ENCODE measurements at places on chromosomes 2 and 18.

GRCh38 chr18:25326361-25326952, 25.5 kb downstream of the ZNF521 start:
- DNase-seq: no peak

DNA sequence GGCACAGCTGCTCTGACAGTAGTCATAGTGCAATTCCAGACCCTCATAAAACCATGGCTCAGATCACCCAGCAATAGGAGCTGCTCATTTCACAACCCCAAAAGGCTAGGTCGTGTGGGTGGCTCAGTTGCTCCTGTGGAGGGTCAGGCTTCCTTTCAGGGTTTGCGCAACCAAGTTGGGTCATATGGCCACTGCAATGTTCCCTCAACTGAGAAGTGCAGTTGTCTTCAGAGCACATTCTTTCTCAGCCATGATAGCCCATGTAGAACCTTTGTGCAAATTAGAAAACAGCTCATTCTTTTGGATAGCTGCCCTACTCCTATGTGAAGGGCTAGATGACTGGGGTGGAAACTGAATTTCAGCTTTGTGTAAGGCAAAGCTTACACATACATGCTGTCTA, 3.2 kb downstream of the SERPINB13 start:
- no peak for DNase-seq

DNA sequence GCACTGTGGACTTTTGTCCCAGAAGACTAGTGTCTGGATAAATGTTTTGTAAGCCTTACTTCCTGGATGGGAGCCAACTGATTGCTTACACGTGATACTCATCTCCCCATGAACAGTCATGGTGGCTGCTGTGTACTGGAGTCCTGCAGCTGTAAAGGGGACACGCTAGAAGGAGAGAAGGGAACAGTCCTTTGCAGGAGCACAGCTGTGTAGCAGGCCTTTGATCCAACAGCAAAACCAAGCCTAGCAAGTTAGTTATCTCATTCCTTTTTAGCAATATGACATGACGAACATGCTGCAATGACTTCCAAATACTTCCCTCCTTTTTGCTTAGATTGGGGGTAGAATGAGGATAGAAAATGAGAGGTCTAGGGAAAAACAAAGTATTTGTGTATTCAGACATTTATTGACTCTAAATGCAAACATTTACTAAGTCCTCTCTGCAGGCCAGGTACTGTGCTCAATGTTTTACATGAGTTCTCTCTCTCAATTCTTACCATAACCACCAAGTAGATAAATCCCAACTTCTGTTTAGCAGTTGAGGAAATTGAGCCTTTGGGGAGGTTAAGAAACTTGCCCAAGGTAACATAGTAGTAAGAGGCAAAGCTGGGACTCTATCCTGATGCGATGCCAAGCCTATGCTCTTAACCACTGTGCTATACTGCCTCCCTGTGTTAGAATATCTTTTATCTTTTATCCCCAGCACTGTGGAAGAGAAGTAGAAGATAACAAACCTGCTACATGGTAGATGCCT, 55.4 kb upstream of the CD28 start:
- DNase-seq: peak; percentile 55

DNA sequence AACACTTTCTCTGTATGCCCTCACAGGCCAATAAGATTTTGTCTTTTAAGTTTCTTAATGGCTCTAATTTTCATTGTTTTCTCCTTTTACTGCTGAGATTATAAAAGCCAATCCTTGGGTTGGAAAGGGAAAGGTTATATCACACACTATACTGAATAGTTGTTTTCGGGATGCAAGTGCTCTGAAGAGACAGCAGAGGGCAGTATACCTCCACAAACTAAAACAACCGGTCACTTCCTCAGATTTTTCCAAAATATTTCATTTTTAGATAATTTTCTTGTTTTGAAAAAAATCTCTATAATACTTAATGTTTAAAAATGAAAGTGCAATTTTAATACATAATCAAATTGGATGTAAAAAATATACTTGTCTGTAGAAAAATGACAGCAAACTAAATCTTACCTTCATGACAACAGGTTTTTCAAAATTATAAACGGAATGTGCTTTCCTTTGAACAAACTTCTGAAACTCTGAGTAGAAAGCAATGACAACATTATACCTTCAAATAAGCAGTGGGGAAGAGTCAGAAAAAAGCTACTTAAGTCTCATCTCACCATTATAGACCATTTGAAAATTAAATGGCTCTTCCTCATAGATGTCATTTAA, 82.7 kb downstream of the ORC4 start:
- peak; percentile 54 for DNase-seq

- DNase-seq: no peak
Observed at GRCh38 chr2:148935791-148936190, 60.8 kb downstream of the KIF5C start.

DNA sequence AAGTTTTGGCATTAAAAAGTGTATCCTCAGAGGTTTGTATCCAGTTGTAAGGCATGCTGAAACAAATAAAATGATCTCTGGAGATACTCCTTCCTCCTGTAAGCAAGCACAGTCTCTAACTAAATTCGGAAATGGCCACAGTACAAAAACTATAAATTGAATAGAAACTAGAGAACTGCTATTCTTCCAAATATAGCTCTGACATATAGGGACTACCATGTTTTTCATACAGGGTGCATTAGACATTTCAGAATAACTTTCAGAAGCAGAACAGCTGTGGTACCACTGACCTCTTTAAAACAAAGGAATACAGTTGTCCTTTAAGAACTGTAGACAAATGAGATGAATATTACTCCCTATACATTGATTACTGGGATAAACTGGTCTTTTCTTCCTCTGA, 568.5 kb downstream of the ARHGAP15 start:
- DNase-seq: no peak

DNA sequence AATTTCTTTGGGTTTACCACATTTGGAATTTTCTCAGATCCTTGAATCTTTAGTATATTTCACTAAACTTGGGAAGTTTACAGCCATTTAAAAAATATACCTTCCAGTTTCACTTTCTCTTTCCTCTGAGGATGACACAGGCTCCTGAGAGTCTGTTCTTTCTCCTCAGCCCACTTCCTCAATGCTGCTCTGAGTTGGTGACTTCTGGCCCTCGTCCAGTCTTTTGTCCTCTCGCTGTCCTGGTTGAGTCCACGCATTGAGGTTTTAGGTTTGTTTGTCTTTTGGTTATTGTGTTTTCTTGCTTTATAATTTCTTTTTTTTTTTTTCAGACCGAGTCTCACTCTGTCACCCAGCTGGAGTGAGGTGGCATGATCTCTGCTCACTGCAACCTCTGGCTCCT, 40.7 kb upstream of the GALR1 start:
- DNase-seq: no peak

- DNase-seq: no peak
Observed at GRCh38 chr2:159832858-159833257, 34.9 kb upstream of the CD302 start.

GRCh38 chr2:165725421-165725820, 68.6 kb downstream of the GALNT3 start:
- DNase-seq: no peak

DNA sequence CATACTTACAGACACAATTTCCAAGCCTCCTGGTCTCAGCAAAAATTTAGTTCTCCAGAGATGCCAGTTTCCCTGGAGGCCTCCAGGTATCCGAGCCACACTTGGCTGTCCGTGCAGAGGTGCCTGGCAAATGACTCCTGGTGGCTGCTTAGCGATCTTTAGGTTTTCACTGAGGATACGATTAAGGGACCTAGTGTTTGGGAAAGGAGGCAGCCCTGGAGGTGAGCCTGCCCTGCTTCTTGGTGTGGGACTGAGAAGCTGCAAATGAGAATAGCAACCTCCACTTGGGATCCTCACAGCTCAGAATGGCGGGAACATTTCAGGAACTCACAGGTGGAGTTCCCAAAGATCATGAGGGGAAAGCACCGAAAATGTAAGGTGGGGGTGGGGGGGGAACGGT, 217.6 kb downstream of the ALPK2 start:
- DNase-seq: no peak

DNA sequence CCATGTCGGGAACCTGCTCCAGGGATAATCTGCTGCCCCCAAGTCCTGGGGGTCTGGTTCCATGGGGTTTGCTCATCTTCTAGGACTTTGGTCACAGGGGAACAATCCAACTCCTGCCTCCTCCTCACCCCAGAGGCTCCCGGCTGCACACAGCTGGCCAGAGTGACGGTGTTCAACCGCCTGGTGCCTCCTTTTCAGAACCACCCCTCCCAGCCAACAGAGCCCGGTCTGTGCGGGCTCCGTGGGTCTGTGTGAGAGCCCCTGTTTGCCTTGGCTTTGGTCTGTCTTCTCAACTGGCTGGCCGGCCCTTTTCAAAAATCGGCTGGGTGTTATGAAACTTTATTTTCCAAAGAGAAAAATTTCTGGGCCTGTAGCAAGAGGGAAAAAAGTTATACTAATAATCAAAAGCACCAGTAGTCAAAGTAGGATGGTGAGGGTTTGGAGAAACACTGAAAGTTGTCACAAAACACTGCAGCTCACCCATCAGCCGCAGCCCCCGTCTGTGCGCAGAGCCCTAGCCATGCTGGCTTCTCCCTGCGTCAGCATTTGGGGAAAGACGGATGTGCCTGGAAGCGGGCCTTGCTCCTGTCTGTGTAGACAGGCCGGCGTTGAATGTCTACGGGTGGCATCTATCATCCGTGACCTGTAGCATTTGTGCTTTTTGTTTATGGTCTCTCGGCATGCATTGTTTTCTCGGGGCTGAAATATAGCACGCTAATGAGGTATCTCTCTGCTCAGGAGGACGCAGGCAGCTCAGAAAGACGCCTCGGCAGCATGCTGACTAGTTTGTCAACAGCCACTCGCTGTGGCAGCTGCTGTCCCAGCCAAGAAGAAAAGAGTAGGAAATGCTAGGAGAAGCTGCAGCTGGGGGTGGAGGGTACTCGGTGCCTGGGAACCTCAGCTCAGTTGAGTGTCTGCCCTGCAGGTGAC, 138.6 kb downstream of the GLI2 start:
- peak; percentile 68 for DNase-seq

GRCh38 chr18:31497404-31497835, 557 bp upstream of the DSG2 start:
- DNase-seq: no peak

- no peak for DNase-seq
Observed at GRCh38 chr2:204796581-204796980, 251.3 kb downstream of the PARD3B start.

- DNase-seq: no peak
Observed at GRCh38 chr2:33015421-33016142, 68.8 kb downstream of the LTBP1 start.

DNA sequence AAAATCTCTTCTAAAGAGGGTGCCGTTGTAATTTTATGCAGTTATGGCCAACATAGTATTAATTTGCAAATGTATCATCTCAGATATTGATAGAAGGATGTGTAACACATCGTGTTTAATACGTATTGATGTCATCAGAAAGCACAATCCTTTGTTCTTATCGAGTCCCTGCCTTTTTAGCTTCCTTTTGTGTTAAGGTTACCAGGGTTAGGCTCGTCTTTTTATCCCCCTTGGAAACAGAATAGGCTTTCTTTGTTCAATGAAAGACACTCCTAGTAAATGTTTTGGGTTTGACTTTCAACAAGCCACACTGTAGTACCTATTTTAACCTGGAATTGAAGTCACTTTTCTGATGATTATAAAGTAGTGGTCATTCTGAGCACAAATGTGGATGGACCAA, 136.2 kb downstream of the WDR7 start:
- DNase-seq: no peak

DNA sequence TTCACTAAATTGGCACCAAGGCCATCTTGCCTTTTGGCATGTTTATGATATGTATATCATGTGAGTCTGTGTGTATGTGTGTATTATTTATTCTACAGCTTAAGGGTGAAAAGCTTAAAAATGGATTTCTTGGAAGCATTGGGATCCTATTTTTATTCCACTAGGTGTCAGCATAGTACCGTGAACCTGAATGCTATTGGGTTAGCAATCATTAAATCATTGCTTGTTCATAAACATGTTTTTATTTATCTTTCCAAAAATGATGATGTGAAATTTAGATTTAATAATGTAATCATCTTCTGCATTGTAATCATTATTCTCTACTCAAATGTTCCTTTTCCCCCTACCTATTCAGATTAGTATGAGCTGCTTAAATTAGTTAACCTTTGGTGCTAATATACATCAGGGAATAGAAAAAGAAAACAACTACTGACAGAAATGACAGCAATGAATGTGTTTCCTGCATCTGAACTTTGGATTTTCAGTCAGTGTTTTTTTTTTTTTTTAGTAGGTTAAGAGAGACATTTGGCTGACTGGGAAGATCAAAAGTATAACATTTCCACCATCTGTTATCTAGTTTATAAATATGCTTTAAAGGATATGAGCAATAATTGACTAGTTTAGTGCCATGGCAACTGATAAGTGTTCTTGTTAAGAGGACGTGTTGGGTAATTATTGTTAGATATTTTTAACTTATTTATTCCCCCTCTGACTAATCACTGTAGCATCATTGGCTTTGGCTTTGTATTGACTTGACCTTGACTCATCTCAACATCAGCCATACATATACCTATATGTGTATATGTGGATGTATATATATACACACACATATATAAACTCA, 14.1 kb upstream of the ZSWIM2 start:
- DNase-seq: peak; percentile 8

DNA sequence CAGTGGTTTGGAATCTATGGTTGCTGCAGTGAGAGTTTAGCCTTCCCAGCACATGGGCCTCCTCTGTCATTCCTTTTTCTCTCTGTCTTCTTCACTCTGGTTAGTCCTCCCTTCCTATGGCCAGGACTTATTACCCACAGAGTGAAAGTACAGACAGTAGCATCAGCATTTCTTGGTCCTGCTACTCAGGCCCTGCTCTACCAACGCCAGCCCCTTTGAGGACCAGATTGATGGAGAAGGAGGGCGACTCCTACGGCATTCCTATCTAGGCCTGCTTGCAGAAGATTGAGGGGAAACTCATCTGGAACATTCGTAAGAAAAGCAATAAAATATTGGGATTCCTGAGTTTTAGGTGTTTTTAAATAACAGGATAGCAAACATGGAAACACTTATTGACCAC, 43.5 kb downstream of the BMP10 start:
- DNase-seq: no peak

DNA sequence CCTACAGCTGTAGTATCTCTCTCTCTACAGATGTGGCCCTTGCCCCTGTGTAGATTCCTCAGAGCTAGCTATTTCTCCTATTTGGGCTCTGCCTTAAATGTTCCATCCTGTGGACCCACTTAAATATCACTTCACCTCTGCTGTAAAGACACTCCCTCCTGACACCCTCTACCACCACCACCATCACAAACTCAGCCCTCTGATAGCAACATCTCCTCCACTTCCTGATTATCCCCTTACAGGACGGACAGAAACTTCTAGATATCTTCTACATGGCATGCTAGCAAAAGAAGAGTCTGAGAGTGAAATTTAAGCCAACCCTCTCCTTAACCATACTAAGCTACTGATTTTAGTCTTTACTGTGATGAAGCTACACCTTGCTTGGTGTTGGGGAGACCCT, 3.2 kb upstream of the MAPRE2 start:
- DNase-seq: no peak

DNA sequence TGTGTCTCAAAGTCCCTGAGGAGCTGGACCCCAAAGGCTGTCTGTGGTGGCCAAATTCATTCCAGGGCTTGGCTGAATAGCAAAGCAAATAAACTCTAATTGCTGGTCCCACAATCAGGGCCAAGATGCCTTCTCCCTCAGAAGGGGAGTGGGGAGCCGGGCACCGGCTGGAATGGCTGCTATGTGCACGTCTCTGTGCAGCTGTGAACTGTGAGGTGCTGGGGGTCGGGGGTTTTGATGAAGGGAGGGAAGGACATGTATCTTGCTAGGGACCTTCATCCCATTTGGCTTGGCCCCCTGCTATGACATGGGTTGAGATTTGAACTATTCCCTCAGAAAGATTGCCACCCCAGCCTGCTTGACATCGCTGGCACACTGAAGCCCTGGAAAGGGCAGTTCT, 60.4 kb downstream of the CIB4 start:
- no peak for DNase-seq

GRCh38 chr2:220985561-220985960, 586.5 kb downstream of the EPHA4 start:
- no peak for DNase-seq
